ENCODE measurements at places on chromosomes 5 and 9.

GRCh38 chr5:175494264-175495183 is 16.2 kb downstream of the SFXN1 start:
- DNase-seq, result no peak

DNA sequence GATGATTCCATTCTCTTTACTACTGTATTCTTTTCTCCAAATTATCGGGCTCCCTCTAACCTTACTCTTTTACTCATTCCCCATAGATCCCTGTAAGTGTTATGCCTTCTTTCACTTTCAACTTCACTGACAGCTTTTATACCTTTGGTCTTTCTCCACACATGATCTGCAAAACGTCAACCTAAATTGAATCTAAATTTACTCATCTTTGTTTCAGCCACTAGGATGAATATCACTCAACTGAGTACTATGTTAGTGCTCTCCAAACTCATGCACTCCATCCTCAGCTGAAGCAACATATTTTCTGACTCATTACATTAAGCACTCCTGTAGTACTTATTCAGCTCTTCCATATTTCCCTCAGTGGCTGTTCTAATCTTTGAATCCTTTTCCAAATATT is 133.4 kb downstream of the ADAMTS19 start:
- DNase-seq, result no peak

DNA sequence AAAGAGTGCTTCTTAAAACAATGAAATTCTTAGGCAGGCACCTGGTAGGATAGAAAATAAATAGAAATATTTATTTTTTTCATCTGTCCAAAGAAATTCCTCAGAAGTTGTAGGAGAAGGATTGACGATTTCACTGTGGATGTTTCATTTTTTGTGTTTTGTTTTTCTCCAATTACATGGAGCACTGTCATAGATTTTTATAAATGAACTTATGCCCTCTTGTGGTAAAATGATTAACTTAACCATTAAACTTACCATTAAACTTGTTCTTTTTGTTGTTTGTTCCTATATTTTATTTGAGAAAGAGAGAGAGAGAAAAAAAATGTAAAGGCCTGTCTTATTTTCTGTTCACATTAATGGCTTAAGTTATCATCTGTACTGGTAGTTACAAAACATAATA is 339.2 kb downstream of the PRR16 start:
- no peak for DNase-seq

- DNase-seq, result no peak
Observed at GRCh38 chr5:7894860-7895259, 25.9 kb downstream of the MTRR start.

GRCh38 chr5:14868771-14869170 is 2.8 kb downstream of the ANKH start:
- DNase-seq, result no peak

- no peak for DNase-seq
Observed at GRCh38 chr5:1106385-1107166, 5.3 kb downstream of the SLC12A7 start.

DNA sequence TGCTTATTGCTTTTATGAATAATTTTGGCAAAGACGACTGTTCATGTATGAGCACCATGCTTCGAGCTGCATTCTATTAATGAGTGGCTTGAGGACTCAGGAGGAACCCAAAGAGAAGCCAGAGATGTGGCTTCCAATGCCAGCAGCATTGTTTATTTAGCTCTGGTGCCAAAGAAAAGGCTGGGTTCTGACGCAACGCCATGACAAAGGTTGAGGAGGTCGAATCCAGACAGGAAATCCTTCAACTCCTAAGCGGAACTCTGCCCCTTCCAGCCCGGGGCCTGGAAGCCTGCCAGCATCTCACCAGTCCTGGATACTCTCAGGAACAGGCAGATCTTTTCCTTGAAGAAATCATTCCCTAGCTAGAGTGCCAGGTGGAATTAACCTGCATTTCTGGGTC is 104.4 kb downstream of the ARHGAP26 start:
- DNase-seq, result no peak

DNA sequence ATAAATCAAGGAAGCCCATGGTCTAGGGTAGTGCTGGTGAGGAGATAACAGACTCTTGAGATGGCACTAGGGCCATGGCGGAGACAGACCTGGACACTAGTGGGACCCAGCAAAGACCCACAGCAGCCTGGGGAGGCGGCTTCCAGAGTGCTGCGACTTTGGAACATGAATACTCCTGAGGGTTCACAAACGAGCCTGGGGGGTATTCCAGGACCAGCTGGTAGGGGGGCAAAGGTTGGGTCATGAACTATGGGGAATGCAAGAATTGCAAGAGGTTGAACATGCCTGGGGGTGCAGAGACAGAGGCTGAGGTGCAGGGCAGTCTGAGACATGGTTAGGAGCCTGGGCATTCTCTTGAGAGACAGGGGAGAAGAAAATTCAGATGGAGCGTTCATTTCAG is 43.8 kb upstream of the SPTLC1 start:
- DNase-seq, result no peak

DNA sequence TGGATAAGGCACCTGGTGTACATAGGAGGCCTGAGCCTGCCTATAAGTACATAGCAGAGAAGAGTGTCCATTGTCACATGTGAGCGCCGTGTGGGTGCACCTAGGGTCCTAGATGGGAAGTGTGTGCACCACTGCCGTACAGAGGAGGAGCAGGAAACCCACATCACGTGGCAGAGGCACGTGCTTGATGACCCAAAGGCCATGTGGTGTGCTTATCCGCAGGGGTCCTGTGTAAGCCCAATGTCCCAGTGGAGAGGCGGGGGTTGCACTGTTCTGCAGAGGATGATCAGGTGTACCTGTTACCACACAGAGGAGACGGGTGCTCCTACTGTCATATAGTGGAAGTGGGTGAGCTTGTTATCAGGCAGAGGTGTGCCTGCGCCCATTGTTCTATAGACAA is 354.1 kb upstream of the IRX2 start:
- no peak for DNase-seq

Data from activated gamma-delta T cell (primary cell).